ENCODE measurements at places on chromosomes 13 and 19.

GRCh38 chr19:12965017-12965811 lies 4.2 kb upstream of the DAND5 start:
- DNase-seq, result peak; percentile 76

DNA sequence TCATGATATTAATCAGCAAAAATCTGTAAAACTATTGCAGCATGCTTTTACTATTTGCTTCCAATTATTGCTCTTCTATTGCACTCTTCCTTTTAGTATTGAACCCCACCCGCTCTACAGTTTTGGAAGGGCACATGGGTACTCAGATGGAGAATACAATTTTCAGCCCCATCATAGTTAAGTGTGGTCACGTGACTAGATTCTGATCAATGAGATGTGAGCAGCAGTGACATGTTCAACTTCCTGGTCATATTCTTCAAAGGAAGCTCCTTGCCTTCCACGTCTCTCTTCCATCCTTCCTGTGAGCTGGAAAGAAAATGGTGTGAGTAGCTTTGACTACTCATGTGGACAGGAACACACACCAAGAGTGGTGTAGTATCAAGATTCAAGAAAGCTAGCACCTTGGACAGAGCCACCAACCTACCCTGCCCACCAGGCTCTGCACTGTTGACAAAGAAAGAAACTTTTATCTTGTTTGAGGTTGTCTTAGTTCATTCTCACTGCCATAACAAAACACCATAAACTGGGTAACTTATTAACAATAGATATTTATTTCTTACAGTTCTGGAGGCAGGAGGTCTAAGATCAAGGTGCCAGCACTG lies 3.8 kb upstream of the FGF14 start:
- no peak for DNase-seq

- DNase-seq, result no peak
Observed at GRCh38 chr19:51296336-51297093, 14.9 kb upstream of the IGLON5 start.

- DNase-seq, result no peak
Observed at GRCh38 chr19:55502197-55502952, 14.1 kb downstream of the SSC5D start.

- peak; percentile 13 for DNase-seq
Observed at GRCh38 chr13:98664047-98664446, 87.1 kb upstream of the STK24 start.

- no peak for DNase-seq
Observed at GRCh38 chr13:100658363-100658762, 16.2 kb downstream of the TMTC4 start.

DNA sequence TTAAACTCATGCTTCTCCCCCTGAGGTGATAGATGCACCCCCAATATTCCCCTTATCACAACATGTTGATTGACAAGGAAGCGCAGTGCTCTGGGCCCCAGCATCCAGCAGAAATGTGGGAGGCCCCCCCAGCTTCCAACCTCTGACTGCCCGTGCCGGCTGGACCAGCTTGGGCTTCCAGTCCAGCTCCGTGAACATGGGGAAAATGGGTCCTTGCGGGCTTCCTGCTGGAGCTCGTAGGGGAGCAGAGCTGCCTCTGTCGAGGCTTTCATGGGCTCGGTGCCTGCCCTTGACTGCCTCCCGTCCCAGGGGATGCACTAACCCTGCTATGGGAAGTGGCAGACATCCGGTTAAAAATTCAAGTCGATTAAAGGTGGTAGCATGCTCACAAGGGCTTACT lies 188.9 kb downstream of the COL4A1 start:
- DNase-seq, result no peak

DNA sequence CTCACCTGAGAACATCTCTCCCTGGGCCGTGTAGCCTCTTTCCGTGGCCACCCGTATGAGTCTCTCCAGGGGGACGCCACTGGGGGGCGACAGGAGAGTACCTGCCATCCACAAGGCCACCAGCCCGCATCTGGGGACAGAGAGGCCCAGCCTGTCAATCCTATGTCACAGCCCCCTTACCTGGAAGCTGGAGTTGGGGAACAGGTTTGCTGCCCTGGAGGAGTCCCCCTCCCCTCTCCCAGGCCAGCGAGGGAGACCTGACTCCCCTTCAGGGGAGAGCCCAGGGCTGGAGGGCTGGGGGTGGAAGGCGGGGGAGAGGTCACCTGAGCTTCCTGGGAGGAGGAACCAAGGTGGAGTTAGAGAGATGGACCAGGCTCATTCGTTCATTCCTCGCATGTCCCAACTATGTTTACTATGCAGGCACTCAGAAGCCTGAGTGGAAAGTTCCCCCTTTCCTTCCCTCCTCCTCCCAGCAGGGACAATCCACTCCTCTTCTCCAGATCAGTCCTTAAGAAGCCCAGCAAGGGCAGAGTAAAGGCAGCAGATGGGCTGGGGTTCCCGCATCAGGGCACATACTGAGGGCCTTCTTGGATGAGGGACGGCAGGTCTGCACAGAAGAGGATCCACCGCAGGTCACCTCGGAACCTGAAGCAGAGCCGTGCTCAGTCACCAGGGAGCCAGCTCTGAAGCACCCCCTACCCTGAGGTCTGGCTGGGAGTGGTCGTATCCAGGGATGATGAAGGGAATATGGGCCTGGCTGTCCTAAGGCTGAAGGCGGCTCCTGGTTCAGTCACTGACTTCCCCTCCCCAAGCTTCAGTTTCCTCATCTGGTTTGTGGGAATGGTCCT lies 5.5 kb downstream of the ACTMAP start:
- no peak for DNase-seq

DNA sequence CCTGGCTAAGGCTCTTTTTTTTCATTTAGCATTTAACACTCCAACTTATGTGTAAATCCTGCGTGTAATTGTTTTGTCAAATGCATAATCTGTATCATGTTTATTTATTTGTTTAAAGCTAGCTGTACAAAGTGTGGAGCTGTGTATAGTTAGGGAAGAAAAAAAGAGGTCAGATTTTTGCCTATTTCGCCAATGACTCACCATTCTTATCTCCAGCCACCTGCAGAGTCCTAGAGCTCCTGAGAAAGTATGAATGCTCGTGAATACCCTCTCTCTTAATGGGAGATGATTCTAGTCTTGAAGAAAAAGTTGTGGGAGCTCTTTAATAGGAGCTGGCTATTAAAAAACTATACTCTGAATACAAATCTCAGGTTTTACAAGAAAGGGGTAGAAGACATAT lies 778.8 kb upstream of the SLITRK5 start:
- no peak for DNase-seq

DNA sequence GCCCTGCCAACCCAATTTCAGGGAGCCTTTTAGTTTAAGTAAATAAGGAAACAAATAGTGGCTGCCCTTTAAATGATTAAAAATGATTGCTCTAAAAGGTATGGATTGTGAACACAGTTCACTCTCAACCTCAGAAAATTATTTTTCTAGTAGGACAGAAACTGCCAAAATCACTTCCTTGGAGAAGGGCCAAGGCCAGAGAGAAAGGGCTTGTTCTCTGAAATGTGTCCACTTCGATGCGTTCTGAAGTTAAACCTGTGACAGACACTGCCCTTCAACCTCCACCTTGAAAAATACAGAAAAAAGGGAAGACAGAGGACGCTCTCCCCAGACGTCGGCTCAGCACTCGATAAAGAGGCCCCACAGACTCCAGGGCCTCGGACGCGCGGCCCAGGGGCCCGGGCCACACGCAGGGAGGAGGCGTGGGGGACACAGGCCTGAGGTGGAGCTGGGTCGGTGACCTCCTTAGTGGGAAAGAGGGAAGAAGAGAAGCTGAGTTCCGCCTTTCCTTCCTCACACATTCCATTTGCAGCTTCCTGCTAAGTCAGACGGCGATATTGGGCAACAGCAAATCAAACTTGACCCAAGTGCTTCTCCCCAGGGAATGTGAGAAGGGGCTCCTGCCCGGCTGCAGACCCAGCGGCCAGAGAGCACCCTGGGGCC lies 63.6 kb downstream of the RASA3 start:
- DNase-seq, result no peak

- no peak for DNase-seq
Observed at GRCh38 chr19:18373892-18374629, 11.9 kb upstream of the GDF15 start.
